NCI-H774 (cell line): ENCODE measurements at places on chromosomes 16 and 17.

GRCh38 chr17:69060822-69061221, at the start of gene ABCA9:
Gene ABCA9 (minus strand): TSS chr17:69060927. CDS start chr17:69051126, 9,801 bp downstream.
- DNase-seq: no peak

DNA sequence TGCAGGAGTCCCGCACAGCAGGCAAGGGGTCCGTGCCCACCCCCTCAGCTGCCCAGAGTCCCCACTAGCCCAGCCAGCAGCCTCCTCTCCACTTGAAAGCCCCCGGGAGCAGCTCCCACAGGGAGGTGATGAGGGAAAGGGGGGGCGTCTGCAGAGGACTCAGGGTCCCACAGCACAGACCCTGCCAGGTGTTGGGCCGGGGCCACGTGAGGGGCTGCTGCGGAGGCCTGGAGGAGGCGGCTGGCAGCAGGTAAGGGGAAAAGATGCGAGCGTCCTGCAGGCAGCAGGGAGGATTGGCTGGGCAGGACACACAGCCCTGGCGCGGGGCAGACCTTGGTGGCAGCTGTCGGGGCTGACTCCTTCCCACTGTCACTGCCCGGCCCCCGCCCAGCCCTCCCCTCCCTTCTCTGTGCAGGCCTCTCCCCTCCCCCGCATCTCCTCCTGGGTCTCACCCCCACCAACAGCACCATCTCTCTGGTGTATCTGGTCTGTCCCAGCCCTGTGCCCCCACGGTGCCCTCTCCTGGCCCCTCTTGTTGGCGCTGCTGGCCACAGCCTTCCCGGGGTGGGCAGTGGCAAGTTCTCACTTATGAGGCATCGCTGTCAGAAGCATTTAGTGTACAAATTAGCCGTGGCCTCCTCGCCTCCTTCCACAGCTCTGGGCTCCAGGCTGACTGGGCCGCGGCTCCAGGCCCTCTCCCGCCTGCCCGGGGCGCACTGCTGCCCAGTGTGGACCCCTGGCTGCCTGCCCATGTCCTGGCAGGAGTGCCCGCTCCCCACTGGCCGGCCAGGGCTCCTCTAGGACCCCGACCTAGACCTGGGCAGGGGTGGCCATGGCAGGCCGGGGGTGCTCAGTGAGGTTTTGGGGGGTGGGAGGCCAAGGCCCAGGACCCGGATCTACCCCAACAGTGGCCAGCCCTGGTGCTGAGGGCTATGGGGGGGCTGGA, 4.4 kb upstream of the PRR35 start:
- DNase-seq: no peak

DNA sequence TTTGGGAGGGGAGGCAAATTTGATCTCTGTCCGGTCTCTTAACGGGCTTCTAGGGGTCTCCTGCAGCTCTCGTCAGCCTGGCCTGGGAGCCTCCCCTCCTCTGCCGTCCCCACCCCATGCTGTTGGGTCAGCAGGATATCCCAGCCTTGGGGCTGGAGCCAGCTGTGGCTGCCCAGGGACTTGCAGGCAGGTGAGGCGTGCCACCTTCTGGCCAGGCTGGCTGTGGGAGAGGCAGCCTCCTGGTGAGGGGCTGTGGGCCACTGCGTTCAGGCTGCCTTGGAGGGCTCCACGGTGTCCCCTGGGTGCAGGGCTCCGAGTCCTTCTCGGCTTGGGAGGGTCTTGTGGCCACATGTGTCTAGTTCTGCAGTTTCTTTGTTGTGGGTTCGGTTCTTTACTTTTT, 34.6 kb downstream of the TBCD start:
- no peak for DNase-seq

DNA sequence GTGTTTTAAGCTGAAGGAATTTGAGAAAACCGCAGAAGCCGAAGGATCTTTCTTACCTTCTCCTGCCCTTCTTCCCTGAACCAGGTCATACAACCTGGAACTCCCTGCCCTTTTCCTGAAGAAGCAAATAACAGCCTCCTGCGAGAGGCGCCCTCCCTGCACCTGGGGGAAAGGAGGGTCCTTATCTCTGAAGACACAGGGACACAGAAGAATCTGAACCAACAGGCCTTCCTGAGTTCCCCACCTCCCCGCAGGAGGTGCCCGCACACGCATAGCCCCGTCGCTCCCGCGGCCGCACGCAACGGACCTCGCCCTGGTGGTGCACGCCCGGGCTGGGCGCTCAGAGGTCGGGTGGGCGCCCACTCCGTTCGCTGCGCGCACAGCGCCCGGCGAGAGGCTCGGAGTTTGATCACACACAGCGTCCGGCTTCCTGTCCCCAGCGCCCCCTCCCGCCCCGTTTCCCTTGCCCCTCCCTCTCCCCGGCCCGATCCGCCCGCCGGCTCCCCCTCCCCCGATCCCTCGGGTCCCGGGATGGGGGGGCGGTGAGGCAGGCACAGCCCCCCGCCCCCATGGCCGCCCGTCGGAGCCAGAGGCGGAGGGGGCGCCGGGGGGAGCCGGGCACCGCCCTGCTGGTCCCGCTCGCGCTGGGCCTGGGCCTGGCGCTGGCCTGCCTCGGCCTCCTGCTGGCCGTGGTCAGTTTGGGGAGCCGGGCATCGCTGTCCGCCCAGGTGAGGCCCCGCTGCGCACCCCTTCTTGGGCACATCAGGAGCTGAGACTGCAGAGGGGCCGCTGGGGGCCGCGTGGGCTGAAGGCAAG, at the start of gene TNFSF12:
Gene TNFSF12, plus strand, starts transcription at position 474 of the 816 bp plus-strand sequence. Its CDS starts 96 bp downstream, at position 570.
- DNase-seq: no peak

DNA sequence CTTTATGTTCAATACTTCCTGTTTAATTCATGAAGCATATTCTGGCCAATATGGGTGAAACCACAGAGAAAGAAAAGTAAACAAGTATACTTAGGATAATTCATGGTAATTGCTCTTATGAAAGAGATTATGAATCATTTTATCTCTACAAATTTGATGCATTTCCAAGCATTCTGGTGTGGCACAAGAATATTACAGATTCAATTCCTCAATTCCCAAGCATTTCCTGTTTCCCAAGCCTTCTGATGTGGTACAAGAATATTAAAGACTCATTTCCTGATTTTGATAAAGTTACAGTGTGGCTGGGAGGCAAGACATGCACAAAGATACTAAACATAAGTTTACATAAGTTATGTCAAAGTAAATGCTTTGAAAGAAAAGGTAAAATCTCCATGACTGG, 126.1 kb upstream of the NUDT7 start:
- DNase-seq: no peak

DNA sequence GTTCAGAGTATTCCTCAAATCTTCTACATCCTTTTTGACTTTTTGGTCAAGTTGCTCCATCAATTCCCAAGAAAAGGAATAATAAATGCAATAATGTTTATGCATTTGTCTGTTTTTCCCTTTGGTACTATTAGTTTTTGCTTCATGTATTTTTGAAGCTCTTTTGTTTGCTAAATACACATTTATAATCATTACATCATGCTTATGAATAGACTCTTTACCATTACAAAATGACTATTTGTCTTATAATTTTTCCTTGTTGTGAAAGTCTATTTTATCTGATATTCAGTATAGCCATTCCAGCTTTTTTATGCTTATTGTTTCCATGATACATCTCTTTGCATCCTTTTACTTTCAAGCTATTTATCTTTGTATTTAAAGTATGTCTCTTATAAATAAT, 41.2 kb downstream of the CEP112 start:
- no peak for DNase-seq

DNA sequence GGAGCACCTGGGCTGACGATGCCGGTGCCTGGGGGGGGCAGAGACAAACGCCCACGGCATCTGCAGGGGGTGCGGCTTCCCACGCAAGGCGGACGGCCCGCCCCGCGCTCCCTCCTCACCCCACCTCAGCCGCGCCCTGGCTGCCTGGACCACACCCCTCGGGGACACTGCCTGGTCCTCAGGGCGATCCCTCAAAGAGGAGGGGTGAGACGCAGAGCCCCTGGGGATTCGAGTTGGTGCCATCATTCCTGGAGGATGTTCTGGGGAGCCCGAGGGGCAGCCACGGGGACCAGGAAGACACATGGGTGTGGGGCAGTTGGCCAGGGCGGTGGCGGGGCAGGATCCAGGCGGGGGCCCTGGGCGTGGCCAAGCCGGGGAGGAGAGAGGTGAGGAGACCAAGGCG, 3.9 kb downstream of the IGFALS start:
- DNase-seq: no peak

DNA sequence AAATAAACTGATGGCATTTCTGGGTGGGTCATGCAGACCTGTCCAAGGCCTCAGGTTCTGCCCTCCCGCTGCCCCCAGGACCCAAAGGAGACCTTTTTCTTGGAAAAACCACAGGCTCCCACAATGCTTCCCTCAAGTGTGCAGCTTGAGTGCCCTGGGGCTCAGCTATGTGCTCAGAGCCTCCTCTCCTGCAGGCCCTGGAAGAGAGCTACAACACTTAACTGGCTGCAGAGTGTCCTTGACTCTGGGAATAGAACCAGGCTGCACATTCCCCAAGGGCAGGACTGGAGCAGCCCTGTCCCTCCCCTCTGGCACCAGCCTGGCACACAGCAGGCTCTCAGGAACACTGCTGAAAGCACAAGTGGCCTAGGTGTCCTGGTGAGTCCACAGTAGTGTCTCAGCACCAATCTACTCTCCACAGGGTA, 4.8 kb upstream of the SREBF1 start:
- no peak for DNase-seq

- DNase-seq: peak; percentile 62
Observed at GRCh38 chr17:52170963-52171572, 12.6 kb upstream of the CA10 start.

DNA sequence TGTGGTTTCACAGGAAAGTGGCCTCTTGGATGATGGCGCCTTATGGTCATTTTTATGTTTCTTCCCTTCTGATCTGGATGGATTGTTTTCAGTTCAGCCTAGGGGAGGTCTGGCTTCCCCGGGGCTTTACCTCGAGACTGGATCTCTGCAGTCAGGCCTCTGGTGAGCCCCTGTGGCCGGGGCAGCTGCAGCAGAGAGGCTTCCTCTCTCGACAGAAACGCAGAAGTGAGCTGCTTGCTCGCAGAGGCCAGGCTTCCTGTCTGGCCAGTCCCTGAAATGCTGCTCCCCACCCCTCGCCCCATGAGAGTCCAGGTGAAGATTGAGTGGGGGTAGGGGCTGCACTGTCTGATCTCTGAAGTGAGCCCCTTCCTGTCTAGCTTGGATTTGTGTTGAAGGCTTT, 44.0 kb downstream of the PLCG2 start:
- no peak for DNase-seq

GRCh38 chr17:80727409-80727755, 182.7 kb downstream of the RPTOR start:
- no peak for DNase-seq

DNA sequence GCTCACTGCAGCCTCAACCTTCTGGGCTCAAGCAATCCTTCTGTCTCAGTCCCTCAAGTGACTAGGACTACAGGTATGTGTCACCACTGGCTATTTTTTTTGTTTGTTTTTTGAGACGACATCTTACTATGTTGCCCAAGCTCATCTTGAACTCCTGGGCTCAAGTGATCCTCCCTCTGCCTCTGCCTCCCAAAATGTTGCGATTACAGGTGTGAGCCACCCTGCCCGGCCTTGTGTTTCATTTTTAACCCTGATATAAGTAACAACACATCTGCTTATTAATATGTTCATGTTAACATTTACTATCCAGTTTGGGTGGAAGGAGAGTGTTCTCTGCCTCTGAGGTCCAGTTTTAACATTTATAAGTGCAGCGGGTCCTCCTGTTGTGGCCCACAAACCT, 3.1 kb downstream of the FAM20A start:
- DNase-seq: no peak

DNA sequence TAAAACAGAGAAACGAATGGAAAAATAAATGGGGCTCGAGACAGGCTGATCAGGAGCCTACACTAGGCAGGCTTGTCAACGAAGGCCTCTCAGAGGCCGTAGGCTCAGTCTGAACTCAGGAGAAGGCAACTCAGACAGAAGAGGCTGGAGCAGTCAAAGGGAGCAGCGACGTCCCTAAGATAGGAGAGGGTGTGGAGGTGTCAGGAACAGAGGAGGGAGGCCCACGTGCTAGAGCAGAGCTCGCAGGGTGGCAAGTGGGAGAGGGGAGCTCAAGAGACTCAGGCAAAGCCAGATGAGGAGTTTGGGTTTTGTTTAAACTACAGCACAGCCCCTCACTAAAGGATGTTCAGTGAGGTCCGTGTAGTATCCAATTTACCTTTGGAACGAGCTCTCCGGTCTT, 32.7 kb downstream of the LRRC75A start:
- DNase-seq: no peak

- no peak for DNase-seq
Observed at GRCh38 chr17:72774236-72774635, 318.3 kb downstream of the SLC39A11 start.

DNA sequence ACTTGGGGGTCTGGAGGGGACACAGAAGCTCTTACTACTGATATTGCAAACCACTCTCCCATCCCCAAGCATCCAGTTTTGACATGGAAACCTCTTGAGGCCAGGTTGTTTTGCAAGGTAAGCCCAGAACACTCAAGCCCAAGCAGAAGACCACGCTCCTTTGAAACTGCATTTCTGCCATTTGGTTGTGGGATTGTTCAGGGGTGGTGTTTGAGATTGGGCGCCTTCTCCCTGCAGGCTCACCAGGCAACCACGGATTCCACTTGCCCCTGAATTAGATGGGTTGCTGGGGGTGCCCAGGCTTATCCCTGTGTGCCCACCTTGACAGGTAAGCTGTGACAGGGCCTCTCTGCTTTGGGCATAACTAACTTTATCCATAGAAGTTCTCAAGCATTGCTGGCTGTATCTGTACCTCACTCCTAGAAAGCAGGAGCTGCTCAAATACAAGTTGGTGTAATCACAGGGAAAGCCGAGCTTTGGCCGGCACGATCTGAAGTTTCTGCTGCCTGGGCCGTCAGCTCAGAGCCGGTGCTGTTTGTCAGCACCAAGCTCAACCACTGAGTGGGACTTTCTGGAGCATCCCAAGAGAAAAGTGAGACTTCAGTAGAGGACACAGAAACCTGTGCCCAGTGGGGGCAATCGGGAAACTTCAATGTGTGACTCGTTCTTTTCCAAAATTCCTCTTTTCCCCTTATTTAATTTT, 93.6 kb downstream of the CYLD start:
- DNase-seq: no peak

- DNase-seq: no peak
Observed at GRCh38 chr16:72740347-72740746, 307.6 kb downstream of the ZFHX3 start.

- no peak for DNase-seq
Observed at GRCh38 chr17:337453-337852, 15.2 kb downstream of the RPH3AL start.
